ENCODE measurements at places on chromosomes 16 and 17. TPM values are rescaled to one million over a fixed set of nuclear protein-coding genes. Genes with fewer than 3 reads are reported as not detected.

Gene CSH2
- not detected for total RNA-seq

Gene SLC38A8
- not detected for total RNA-seq

Gene SLC35G3
- total RNA-seq: not detected

Gene CXCL16
- 12.5 TPM for total RNA-seq

Gene SERPINF2
- 20.6 TPM for total RNA-seq

Gene GRAP
- total RNA-seq: 1.8 TPM

Gene TPPP3
- 2.8 TPM for total RNA-seq

Gene CHAD
- not detected for total RNA-seq

- no peak overlapping the region for H3K4me3 ChIP-seq
- no peaks in the 10 kb centered on the region for H3K36me3 ChIP-seq
- no peaks in the 10 kb centered on the region for H3K4me1 ChIP-seq
- H3K27me3 ChIP-seq: no peaks in the 10 kb centered on the region
These were observed 94.8 kb upstream of the CPHXL start for GRCh38 chr16:75821117-75821516.

DNA sequence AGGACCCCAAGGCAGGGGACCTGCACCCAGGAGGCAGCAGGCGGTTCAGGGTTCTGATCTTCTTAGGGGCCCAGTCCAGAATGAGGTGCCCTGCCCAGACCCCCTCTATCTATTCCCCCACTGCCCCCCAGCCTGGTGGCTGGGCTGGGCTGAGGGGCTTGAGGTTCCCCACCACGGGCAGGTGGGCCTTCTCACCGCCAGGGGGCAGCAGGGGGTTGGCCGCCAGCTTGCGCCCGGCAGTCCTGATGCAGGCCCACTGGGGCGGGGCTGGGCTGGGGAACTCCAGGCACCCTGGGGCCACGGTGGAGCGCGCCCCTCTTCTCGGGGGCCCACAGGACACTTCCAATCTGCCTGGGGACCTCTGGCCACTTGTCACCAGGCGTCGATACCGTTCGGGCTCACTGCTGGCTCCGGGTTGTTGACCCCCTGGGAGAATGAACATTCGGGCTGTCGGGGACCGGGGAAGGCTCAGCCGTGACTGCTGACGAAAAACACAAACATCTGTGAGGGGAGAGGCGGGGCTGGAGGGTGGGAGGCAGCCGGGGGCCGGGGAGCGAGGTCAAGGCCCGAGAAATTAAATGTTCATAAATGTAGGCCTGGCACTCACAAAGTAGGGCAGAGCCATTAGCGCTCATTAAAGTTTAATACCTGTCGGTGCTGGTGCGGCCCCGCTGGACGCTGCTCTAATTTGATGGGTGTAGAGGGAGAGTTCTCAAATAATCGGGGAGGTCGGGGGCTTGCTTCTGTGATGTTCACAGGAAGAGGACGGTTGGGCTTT lies 219.3 kb upstream of the GSE1 start:
- H3K4me1 ChIP-seq: peaks cover 26% of the 10 kb centered on the region
- H3K27ac ChIP-seq: peak overlapping the region; percentile 9
- peak; percentile 67 for DNase-seq
- H3K4me3 ChIP-seq: no peak overlapping the region

DNA sequence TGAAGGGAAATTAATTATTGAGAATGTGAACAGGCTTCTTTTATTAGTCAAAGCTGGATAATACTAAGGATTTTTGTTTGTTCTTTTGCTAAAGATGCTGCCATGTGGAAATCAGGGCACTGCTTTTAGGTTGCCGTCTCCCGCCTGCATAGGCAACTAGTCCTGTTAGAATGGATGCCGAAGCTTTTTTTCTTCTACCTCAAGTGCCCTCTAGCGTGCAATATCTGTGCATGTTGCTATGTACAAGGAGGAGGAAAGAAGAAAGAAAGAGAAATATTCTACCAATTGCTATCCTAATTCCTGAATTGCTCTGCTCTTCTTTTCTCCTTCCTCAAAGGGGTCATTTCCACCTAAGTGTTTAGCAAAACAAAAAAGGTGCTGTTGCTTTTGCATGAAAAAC lies 5.2 kb upstream of the CDH8 start:
- no peaks in the 10 kb centered on the region for H3K36me3 ChIP-seq
- H3K27me3 ChIP-seq: no peaks in the 10 kb centered on the region
- no peak overlapping the region for H3K27ac ChIP-seq
- no peak for DNase-seq

DNA sequence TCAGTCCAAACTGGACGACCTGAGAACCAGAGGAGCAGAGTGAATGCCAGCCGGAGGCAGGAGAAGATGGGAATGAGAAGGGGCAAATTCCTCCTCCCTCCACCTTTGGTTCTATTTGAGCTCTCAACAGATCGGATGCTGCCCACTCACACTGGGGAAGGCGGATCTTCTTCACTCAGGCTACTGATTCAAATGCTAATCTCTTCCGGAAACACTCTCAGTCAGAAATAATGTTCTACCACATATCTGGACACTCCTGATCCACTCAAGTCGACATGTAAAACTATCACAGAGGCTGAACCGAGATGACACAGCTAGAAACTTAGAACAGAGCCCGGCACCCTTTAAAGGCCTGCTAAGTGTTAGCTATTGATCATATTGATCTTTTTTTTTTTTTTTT lies 57.4 kb upstream of the GRIN2A start:
- H3K4me3 ChIP-seq: no peak overlapping the region
- H3K4me1 ChIP-seq: no peaks in the 10 kb centered on the region
- no peaks in the 10 kb centered on the region for H3K27me3 ChIP-seq
- DNase-seq: no peak

GRCh38 chr16:28623172-28623711 lies 13.4 kb upstream of the SULT1A1 start:
- no peaks in the 10 kb centered on the region for H3K4me1 ChIP-seq
- H3K27me3 ChIP-seq: no peaks in the 10 kb centered on the region
- no peak overlapping the region for H3K27ac ChIP-seq
- H3K36me3 ChIP-seq: no peaks in the 10 kb centered on the region

DNA sequence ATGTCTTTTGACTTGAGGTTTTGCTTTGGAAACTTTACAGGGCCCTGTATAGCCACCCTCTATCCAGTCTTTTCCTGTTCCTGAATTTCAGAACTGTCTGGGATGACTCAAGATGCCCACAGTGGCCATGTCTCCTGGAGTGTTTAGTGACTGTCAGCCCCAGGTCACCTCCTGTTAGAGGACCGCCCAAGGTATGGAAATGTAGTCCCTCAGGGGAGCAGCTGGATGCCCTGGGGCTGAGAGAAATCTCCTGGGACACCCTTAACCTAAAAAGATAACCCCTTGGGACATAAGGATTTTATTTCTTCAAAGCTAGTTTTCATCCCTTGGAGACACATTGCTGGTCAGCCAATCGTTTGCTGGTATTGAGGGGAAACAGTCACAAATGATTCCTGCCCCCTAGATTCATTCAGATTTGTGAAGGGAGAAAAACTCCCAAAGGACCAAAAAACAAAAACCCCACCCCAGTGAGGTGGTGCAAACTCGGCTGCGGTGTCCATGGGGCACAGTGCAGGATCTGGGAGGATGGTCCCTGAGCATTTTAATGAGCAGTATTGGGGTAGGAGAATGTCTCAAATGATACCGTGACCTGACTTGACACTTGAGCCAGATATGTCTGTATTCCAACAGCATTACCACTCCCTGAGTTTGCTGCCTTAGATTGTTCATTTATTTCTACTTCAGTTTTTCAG lies 1.7 kb downstream of the ZNF267 start:
- no peak for DNase-seq
- H3K4me3 ChIP-seq: peak overlapping the region; percentile 75
- peak overlapping the region; percentile 88 for H3K27ac ChIP-seq
- peaks cover 3% of the 10 kb centered on the region for H3K4me1 ChIP-seq

- no peak overlapping the region for H3K4me3 ChIP-seq
- H3K36me3 ChIP-seq: peaks cover 35% of the 10 kb centered on the region
- peak overlapping the region; percentile 62 for H3K27ac ChIP-seq
- DNase-seq: no peak
- no peaks in the 10 kb centered on the region for H3K27me3 ChIP-seq
These were observed 9.8 kb downstream of the SLC16A3 start for GRCh38 chr17:82238472-82239201.

DNA sequence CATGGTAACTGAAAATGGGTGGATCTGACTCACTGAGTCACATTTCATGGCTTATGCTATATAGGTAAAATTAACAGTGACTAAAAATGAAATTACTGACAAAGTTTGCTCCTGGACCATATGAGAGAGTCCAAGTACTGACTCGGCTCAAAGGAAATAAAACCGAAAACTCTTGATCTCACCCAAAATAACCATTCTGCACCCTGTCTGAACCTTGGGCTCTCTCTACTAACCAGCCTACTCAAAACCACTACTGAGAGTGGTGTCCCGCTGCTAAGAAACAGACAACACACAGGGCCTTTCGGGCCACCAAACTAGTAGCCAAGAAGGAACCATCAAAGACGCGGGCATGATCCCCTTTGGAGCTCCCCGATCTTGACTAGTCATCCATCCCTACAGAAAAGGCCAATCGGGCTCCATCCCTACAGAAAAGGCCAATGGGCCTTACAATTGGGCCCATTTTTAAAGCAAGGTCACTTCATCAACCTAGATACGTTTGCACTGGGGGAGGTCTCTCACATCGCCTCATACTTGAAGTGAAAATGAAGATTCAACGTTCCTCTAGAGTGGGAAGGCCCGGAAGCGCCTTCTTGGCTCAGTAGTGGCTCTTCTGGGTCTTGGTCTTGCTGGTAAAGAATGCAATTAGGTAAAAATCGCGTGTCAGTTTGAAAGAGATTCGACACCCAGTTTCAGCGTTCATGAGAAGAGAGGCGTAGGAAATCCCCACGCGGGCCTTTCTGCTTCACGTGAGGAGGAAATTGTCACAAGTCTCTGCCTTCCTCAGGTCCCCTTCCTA lies 720 bp upstream of the ZPBP2 start:
- H3K4me3 ChIP-seq: no peak overlapping the region
- no peak for DNase-seq

DNA sequence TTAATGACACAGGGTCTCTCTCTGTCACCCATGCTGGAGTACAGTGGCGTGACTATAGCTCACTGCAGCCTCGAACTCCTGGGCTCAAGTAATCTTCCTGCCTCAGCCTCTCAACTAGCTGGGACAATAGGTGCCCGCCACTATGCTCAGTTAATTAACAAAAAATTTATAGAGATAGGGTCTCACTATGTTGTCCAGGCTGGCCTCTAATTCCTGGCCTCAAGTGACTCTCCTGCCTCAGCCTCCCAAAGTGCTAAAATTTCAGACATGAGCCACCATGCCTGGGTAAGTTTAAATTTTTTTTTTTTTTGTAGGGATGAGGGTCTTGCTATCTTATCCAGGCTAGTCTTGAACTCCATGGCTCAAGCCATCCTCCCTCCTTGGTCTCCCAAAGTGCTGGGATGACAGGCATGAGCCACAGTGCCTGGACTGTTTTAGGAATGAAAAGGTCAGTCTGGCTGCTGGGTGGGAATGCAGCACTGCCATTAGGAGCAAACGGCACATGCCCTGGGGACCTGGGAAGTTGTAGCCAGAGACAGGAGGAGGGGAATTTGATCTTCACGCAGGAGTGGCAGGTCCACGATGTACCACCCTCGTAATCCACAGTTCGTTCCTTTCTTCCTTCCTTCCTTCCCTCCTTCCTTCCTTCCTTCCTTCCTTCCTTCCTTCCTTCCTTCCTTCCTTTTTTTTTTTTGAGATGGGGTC lies 106.7 kb downstream of the HAPSTR1 start:
- H3K4me1 ChIP-seq: no peaks in the 10 kb centered on the region
- H3K27ac ChIP-seq: no peak overlapping the region
- DNase-seq: no peak
- no peak overlapping the region for H3K4me3 ChIP-seq
- H3K27me3 ChIP-seq: no peaks in the 10 kb centered on the region
- no peaks in the 10 kb centered on the region for H3K36me3 ChIP-seq

- no peak overlapping the region for H3K4me3 ChIP-seq
- H3K4me1 ChIP-seq: no peaks in the 10 kb centered on the region
- H3K36me3 ChIP-seq: peaks cover 77% of the 10 kb centered on the region
These were observed 69.5 kb upstream of the GNG13 start for GRCh38 chr16:869823-870641.

GRCh38 chr17:2011411-2012371 lies 13.4 kb downstream of the RTN4RL1 start:
- H3K27me3 ChIP-seq: no peaks in the 10 kb centered on the region
- no peak overlapping the region for H3K4me3 ChIP-seq
- H3K36me3 ChIP-seq: no peaks in the 10 kb centered on the region
- H3K4me1 ChIP-seq: peaks cover 34% of the 10 kb centered on the region

- H3K4me1 ChIP-seq: no peaks in the 10 kb centered on the region
- no peaks in the 10 kb centered on the region for H3K27me3 ChIP-seq
- H3K27ac ChIP-seq: no peak overlapping the region
- DNase-seq: peak; percentile 65
- H3K4me3 ChIP-seq: no peak overlapping the region
These were observed 13.9 kb upstream of the HELZ start for GRCh38 chr17:67258821-67259468.

DNA sequence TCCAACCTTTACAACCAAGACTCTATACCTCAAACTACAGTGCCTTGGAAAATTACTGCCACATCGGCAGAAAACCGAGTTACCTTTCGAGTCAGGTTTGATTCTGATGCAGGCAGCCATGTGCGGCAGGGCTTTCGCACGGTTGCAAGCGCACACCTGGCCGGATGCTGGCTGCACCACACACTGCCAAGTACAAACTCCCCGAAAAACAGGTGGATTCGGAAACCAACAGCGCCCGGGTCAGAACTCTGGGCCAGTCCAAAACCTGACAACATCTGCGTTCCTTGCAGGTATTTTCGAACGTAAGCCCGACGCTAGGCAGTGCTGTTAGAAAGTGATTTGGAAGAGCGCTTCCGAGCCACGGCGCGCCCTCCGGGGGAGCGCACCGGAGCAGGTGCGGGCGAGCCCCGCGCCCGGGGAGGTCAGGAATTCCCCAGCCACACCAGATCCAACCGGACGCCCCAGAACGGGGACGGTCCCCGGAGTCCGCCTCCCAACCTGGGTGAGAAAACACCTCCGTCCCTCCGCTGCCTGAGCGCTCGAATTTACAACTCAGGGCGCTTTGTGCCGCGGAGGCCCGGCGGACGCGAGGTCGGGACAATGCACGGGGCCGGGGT lies 1.2 kb downstream of the USP7 start:
- peaks cover 24% of the 10 kb centered on the region for H3K4me1 ChIP-seq
- peak overlapping the region; percentile 26 for H3K27ac ChIP-seq
- DNase-seq: no peak
- H3K36me3 ChIP-seq: no peaks in the 10 kb centered on the region
- H3K27me3 ChIP-seq: no peaks in the 10 kb centered on the region
- H3K4me3 ChIP-seq: peak overlapping the region; percentile 84

DNA sequence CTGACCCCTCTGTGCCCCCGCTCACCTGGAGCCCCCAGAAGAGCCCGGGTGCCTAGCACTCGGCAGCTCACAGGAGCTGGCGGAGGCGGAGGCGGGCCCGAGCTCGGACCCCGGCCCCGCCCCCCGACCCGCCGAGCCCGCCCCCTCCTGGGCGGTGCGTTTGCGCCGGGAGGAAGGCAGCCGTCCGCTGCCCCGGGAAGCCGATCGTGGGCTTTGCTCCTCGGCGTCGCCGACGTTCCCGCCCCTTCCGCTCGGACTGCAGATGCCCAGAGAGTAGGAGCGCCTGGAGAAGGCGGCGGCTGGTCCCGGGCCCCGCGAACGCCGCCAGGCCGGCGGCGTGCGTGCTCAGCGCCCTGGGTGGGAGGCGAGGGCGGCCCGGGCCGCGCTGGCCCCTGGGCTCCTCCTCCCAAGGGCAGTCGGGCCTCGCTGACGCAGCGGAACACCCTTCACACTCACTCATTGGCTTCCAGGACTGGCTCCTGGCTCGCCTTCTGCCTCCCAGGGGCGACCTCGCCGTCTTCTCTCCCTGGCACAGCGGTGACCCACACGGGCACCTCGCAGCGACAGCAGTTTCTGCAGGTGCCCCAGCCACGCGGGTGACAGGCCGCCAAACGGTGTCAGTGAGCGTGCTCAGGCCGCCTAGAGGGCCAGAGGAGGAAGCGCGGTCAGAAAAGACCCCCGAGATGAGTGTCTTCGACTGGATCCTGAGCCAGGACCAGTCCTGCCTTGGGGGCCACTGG lies at the start of gene PLSCR3:
Gene PLSCR3 (minus strand): TSS at position 74 of the 740 bp plus-strand sequence. CDS start 415 bp downstream, outside the sequence.
- H3K27me3 ChIP-seq: no peaks in the 10 kb centered on the region
- H3K4me1 ChIP-seq: peaks cover 5% of the 10 kb centered on the region
- peak within 1 kb of the TSS; percentile 78 for H3K4me3 ChIP-seq
- DNase-seq: peak; percentile 90
- peak within 1 kb of the TSS; percentile 91 for H3K27ac ChIP-seq
